ENCODE measurements at places on chromosomes 2 and 18.

GRCh38 chr2:218281449-218281848 lies 10.9 kb downstream of the TMBIM1 start:
- no peak for DNase-seq

GRCh38 chr2:28484835-28485234 lies 11.0 kb upstream of the PLB1 start:
- DNase-seq, result no peak

DNA sequence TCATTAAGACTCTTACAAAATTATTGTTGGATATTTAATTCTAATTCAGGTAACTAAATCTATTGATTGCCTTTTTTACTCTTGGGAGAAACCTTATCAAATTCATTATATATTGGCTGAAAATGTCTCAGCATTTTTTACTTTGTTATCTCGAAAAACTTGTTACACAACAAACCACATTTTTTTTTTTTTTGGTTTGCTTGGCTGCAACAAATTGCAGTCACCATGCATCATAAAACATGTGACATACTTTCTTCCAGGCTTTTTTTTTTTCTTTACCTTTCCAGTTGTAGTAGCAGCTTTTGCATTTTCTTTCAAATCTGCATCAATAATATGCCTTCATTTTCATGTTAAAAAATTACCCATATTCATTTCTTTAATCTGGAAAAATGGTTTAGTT lies 186.7 kb downstream of the TDRD15 start:
- no peak for DNase-seq

DNA sequence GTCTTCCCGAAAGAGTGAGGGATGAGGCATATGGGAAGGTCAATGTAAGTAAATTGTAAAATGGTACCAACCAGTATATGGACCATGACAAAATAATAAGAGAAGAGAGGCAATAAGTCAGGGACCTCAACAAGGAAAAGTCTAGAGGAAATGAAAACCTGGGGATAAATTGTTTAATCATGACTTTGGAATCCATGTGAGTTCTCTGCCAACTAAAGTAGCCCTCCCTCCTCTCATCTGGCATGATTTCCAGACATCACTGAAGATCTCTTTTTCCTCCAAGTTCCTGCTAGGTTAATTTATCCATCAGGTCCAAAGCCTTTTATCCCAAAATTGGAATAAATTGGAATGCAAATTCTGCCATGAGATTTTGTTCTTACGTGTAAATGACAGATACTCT lies 417.9 kb downstream of the NRXN1 start:
- no peak for DNase-seq

DNA sequence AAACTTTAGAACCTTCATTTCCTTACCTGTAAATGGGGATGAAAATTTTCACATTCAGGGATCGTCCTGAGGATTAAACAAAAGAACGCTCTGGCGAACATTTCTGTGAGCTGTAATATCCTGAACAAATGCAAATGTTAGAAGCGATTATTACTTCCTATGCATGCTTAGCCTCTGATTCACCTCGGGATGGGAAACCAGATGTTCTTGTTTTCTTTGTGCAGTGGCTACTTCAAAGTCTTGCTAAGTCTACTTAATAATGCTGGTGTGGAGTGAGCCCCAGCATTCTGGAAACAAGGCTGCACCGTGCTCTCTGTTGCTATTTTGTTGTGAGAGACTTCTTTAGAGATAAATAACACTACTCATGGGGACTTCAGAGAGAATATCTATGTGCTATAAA lies 119.1 kb upstream of the PELI1 start:
- DNase-seq, result no peak

DNA sequence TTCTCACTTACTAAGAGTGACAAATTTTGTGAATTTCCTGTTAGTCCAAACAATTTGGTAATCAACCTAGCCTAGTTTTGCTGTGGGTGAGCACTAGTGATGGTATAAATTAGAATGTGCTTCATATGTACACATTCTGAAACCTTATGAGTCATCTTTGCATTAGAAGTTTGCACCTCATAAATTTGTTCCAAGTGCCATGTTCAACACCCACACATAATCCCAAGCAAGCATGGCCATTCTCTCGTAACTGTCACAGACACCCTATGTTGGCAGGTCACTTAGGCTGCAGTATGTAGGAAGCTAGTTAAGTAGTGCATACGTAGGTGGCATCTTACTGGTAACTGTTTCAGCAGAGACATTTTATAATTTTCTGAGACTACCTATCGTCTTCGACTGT lies 46.9 kb downstream of the NAB1 start:
- no peak for DNase-seq

DNA sequence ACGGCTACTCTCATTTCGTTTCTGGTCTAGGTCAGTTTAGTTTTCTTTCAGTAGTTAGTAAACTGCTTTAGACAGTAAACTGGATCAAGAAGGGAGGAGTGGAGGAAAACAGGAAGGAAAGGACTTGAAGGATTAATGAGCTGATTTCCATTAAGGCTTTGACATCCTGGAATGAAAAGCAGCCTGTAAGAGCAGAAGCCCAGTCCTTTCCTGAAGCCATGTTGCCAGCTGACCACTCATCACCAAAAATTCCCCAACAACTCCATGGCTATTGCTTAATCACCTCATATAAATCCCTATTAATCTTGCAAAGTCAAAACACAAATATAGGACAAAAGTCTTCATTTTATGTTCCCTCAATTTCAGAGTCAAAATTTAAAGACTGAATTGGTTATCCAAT lies 113.7 kb upstream of the ZFP36L2 start:
- DNase-seq, result no peak

DNA sequence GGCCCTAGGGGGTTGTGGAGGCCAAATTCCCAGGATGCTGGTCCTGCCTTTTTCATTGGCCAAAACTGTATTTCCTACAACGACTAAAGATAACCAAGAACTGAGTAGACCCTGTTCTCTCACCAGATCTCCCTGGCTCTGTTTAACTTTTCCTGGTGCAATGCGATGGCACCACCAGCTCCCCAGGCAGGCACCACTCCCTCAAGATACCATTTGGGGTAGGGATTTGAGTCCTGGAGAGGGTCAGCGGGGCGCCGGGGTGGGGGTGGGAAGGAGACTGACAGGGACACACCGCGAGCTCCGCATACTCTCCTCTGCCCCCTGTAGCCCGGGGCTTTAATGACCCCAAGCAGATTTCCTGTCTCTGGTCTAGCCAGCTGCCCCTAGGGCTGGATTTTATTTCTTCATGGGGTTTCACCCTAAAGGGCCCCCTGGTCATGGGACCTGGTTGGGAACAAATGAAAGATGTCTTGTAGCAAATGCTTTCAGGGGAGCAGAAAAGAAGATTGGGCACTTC lies 7.3 kb downstream of the SIX2 start:
- DNase-seq, result no peak

DNA sequence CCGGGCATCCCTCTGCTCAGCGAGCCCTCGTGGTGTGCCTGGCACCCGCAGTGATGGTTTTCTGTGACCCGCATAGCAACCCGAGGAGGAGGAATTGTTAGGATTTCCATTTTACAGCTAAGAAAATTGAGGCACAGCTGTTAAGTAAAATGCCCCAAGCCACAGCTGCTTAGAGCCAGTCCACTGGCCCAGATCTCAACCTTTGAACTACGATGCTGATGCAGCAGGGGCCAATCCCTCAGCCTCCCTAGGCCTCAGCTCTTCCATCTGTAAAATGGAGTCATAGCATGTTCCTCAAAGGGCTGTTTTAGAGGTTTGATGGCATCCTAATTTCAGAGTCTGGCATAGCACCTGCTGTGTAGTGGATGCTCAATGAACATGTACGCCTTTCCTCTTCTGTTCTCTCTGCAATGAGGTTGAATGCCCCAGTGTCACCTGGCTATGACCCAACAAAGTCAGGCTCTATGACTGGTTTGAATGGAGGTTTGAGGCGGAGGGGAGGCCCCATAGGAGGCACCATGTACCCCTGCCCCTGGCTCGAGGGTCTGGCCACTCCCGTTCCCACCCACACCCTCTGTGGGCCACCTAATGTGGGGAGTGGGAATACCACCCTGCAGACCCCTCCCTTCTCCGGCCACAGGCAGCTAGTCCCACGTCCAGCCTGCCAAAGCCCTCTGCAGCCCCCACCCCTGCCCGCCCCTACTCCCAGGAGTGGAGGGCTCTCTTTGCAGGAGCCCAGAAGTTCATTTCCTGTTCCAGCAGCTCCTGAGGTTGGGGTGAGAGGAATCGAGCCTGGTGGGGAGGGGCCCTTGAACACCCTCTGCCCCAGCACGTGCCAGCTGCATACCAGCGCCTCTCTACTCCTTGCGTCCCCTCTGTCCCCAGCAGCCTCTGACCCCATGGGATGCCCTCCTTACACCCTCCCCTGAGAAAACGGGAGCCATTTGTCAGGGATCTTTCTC lies 31.0 kb downstream of the INHBB start:
- no peak for DNase-seq

DNA sequence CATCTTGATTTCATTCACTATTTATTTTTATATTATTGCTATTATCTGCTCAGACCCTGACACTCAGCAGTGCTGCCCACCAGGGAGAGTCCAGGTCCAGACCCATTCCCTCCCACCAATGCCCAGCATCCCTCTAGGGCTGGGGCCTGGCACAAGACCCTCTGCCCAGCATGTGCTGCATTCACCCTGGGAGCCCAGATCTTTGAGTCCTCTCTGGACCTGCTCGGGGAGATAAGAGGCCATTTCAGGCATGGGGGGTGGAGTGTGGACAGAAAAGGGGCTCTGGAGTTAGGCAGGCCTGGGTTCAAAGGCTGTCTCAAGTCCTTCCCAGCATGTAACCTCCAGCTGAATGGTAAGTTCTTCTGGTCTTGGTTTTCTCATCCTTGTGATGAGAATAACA lies 209.6 kb downstream of the CYP26B1 start:
- DNase-seq, result no peak

- no peak for DNase-seq
Observed at GRCh38 chr2:172929644-172930043, 146.0 kb upstream of the MAP3K20 start.

- DNase-seq, result no peak
Observed at GRCh38 chr2:196875414-196875813, 51.1 kb downstream of the PGAP1 start.

DNA sequence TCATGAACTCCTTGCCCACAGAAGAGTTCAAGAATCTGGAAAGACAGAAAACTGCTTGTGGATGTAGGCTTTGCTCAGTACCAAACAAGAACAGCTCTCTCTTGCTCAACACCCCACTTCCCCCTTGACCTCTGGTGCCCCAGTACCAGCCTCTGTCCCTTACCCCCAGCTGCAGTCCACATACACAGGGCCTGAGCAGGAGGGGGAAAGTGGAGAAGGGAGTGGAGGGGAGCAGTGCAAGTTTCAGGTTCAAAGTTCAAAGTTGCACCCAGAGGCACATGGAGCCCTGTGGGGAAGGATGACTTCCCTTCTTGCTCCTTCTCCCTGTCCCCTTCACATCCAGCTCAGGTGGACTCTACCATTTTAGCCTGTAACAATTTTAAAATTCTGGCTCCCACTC lies 61.1 kb upstream of the LPIN2 start:
- no peak for DNase-seq

GRCh38 chr18:66440433-66440832 lies 163.5 kb downstream of the CDH19 start:
- no peak for DNase-seq

DNA sequence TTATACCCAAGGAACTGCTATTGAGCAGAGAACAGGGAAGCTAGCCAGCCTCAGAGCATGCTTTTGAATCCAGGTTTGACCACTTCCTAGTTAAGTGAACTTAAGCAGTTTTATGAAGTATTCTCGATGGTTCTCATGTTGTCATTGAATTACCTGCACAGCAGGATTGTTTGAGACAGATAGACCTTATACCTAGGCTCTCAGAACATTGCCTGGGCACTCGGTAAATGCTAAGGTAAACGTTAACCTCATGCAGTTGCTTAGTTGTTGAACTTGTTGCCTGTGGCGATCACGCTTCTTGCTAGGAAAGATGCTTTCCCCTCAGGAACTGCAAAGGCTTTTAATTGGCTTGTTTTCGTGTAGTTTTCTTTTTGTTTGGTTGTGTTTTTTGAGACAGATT lies 34.0 kb upstream of the CHMP1B start:
- DNase-seq, result no peak

- no peak for DNase-seq
Observed at GRCh38 chr2:197931661-197932312, 127.4 kb downstream of the PLCL1 start.

DNA sequence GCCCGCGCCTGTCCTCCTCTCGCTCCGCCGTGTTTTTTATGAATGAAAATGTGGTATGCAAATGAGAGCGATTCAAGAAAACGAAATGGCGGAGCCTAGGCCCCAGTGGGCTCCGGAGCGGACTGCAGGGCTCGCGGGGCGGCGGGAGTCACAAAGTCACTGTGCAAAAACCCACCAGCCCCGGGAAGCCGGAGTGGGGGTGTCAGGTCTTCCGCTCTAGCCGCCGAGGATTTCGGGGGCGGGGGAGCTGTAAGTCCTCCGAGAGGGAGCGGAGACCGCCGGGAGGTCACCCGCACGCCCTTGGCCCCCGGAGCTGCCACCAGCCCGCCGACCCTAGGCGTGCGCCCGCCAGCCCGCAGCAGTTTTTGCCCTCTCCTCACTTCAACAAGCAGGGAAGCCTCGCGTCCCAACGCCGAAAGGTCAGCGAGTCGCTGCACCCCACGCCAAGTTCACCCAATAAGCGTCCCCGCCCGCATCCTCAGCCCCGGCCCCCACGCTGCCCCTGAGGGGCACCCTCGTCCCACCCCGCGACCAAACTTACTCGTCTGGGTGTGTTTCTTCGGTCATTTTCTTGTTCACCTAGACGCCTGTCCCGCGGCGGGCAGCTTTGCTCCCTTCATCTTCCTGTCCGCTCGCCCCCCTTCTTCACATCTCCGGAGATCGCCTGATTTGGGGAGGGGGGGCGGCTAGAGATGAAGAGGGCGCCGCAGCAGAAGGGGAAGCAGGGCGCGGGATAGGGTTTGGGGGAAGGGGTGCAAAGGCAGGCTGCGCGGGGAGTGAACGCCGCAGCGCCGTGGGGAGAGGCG lies 775 bp downstream of the SPRED2 start:
- DNase-seq, result peak; percentile 26

GRCh38 chr2:54880428-54880827 lies 157.0 kb downstream of the EML6 start:
- DNase-seq, result no peak

DNA sequence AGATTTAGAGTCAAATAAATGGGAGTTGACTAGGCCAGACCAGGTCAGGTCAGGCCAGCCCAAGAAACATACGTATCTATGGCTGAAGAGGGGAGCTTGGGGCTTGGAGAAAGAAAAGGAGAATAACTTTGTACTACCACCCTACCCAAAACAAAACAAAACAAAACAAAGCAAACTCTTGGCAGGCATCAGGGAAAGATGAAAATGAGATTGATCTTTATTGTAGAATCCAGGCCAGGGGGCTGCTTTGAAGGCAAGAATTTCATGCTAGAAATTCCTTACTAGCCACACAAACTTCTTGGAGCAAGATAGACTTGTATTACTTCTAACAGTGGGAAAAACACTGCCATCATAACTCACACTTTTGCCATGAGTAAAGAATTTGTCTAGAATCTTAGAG lies 26.2 kb downstream of the QPCT start:
- DNase-seq, result no peak

GRCh38 chr2:120669121-120669952 lies 66.3 kb upstream of the GLI2 start:
- no peak for DNase-seq

GRCh38 chr2:148989882-148990493 lies 48.5 kb upstream of the LYPD6B start:
- DNase-seq, result peak; percentile 3

- no peak for DNase-seq
Observed at GRCh38 chr18:69947361-69948133, at the start of gene CD226. CD226 (minus strand) TSS chr18:69947873; CDS start chr18:69947406, 467 bp downstream.

- no peak for DNase-seq
Observed at GRCh38 chr2:220787251-220787650, 784.9 kb downstream of the EPHA4 start.

GRCh38 chr2:46806526-46806925 lies 109.1 kb downstream of the MCFD2 start:
- DNase-seq, result no peak

- no peak for DNase-seq
Observed at GRCh38 chr18:49762191-49763077, 50.9 kb downstream of the ACAA2 start.
